ENCODE measurements at places on chromosomes 12 and 14.

- DNase-seq: no peak
These were observed 10.7 kb downstream of the TBX5 start for GRCh38 chr12:114395233-114395632.

DNA sequence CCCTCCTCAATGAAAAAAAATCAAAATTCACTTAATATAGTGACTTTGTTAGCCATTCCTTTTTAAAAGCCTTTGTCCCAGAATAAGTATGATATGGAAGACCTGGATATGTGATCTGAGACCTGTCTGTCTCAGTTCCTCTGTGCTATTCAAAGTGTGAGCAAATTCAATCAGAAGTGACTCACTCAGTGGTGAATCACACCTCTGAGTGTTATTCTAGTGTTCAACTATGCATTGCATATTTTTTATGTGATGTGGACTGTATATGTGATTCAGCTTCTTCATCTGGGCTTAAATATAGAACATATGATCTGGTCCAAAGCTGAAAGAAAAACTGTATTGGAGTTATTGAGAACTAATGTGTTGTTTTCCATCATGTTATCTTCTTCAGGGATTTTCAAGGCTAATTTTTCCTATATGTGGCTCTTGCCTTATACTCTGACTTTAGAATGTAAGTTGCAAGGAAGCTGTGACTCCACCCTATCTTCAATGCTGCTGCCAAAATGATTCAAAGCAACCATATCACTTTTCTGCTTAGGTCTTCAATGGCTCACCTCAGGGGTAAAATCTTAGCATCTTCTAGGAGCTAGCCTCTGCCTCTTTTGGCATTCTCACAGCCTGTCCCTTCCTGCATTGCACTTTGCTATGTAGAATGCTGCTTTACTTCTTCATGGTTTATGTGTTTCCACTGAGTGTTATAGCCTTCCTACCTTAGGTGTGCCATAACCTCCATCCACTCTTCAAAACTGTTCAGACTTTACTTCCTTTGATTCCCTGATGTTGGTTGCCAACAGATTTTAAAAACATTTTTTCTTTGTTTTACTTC is 169.8 kb downstream of the OTOGL start:
- no peak for DNase-seq

GRCh38 chr12:5988659-5989116 is 43.6 kb upstream of the ANO2 start:
- DNase-seq: peak; percentile 55

DNA sequence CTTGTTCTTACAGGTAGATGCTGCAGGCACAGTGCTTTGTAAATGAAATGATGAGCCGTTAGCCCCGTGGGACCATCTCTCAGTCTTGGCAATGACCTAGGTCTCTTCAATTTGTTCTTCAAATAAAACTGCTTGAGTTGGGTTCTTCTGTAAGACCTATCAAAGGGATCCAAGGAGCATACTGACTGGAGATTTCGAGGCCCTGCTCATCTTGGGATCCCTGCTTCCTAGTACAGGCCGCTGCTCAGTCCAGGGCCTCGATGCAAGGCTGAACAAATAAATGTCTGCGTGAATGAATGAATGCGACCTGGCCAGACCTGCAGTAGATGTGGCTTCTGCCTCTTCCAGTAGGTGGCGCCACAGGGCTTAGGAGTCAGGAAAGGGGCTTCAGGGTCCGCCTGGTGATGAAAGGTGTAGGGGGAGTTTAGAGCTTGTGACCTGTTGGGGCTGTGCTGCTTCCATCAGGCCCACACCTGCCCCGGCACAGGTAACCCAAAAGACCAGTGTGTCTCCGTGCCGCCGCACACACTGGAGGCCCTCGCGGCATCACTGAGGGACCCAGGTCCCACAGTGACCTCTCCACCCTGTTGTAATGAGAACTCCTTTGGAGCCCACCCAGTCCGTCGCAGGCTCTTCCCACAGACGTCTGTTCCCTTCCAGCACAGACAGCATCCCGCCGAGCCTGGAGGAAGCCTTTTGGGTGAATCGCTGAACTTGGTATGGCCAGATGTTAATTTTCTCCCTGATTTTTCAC is 4.4 kb downstream of the CACNA1C start:
- no peak for DNase-seq

- no peak for DNase-seq
These were observed 11.5 kb upstream of the ITGA5 start for GRCh38 chr12:54430471-54431069.

DNA sequence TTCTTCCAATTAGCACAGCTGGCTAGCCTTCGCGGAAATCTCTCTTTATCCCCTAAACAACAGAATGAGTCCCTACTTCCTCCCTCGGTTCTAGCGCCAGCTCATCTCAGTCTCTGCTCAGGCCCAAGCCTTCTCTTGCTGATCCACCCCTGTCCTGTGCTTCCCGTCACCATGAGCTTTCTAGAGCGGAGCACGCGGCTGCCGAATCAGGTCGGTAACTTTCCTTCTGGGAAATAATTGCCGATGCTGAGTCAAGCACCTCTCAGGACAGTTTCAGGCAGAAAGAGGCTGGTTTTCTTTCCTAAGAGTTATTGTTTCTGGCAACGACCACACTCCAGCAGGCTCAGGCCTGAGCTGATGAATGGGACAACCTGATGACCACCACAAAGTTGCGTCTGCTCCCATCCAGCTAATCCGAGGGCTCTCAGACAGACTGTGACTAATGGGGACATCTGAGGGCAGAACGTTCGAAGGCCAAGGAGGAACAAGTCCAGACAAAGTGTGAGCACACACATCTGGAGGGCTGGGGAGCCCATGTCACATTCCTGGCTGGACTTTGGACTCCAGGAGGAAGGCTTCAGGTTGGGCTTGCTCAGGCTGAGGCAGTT is 13.6 kb upstream of the GPR68 start:
- DNase-seq: no peak

DNA sequence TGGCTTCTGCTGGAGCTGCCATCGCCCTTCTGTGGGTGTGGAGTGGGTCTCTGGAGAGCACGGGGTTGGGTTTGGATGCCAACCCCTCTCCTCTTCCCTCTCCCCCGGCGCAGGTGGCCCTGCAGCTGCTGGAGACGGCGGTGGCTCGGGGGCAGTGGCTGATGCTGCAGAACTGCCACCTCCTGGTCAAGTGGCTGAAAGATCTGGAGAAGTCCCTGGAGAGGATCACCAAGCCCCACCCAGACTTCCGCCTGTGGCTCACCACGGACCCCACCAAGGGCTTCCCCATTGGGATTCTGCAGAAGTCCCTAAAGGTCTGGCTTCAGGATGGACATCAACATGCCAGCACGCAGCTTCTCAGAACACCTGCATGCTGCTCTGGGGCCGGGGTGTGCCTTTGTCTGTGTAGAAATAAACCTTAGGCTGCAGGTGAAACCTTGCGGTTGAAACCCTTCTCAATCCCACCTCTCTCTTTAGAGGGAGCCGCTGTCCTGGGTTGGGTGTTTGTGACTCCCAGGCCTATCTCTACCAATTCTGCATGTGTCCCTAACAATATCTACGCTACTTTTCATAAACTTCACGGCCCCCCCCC is 44.3 kb downstream of the CCDC92 start:
- DNase-seq: no peak

DNA sequence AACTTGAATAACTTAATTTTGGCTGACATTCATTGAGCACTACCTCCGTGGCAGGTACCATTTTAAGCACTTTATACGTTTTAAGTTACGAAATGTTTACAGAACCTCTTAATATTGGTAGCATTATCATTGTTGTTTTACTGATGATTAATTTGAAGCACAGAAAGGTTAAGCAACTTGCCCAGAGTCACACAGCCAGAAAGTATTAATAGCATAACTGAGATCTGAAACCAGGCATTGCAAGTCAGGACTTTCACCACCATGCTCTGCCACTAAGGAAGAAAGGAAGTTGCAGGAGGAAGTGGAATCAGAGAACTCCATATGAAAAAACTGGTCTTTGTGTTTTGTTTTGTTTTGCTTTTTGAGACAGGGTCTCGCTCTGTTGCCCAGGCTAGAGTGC is 28.2 kb upstream of the BCAT1 start:
- DNase-seq: no peak

GRCh38 chr14:102929241-102930137 is 7.0 kb downstream of the AMN start:
- no peak for DNase-seq

DNA sequence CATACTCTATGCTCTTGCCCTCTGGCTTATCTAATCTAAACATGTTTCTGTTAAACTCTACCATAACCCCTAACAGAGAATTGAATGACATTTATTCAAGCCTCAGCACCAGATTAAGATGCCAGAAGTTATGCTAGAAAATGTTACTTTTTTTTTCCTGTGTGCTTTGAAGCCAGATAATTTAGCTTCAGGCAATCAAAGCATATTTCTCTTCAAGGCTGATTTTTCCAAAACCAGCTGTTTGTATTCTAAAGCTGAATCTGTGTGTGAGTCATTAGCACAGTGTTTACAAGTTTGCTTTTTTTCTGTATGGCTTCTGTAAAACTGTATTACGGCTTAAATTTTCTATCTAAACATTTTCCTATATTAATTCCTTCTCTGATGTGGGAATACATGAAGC is 326.1 kb downstream of the FSCB start:
- no peak for DNase-seq

GRCh38 chr12:49652921-49653520 is 29.7 kb downstream of the PRPF40B start:
- DNase-seq: no peak

GRCh38 chr12:11595080-11595479 is 54.4 kb upstream of the ETV6 start:
- no peak for DNase-seq

GRCh38 chr12:1907652-1908611 is 10.5 kb downstream of the CACNA2D4 start:
- no peak for DNase-seq

- no peak for DNase-seq
These were observed 36.4 kb downstream of the PPM1H start for GRCh38 chr12:62898526-62898925.

DNA sequence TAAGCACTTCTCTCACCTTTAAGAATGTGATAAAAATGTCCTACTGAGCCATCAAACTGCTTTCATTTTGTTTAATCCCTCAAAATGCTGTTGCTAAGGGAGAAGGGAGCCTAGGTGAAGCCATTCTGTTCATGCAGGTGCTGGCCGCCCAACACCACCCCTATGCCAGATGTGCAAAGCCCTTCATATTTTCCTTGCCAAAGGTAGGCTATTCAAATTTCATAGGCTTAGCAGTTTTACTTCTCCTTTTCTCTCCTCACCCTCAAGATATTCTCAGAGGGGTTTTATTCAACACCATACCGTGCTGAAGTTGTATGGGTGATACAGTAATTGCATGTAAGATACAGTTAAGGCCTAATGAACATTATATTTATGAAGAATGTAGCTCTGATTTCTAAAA is 461.7 kb downstream of the GXYLT1 start:
- no peak for DNase-seq

- DNase-seq: no peak
These were observed 242.1 kb upstream of the ARHGAP5 start for GRCh38 chr14:31835049-31835448.

- no peak for DNase-seq
These were observed 106.3 kb downstream of the PTPRO start for GRCh38 chr12:15428632-15429031.

Data from activated T-helper 1 cell treated with anti-CD3 and anti-CD28 coated beads, Interleukin-12 subunit alpha, Interleukin-12 subunit beta, Interleukin-2, Interleukin-4 antibody, amounts not matched to agents 30 ng/mL and 10 ng/mL and 1 ng/mL, durations not matched to agents 14 hours and 24 hours and 36 hours (primary cell).